ENCODE measurements at places on chromosomes 1 and 21.

- DNase-seq, result no peak
Observed at GRCh38 chr1:910881-911721, 12.6 kb upstream of the SAMD11 start.

DNA sequence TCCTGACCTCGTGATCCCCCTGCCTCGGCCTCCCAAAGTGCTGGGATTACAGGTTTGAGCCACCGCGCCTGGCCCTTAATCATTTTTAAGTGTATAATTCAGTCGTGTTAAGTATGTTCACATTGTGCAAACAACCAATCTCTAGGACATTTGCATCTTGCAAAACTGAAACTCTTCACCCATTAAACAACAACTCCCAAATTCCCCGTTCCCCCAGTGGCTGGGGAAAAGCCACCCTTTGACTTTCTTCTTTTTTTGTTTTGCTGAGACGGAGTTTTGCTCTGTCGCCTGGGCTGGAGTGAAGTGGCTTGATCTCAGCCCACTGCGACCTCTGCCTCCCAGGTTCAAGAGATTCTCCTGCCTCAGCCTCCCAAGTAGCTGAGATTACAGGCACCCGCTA lies 6.5 kb upstream of the THEMIS2 start:
- DNase-seq, result no peak

DNA sequence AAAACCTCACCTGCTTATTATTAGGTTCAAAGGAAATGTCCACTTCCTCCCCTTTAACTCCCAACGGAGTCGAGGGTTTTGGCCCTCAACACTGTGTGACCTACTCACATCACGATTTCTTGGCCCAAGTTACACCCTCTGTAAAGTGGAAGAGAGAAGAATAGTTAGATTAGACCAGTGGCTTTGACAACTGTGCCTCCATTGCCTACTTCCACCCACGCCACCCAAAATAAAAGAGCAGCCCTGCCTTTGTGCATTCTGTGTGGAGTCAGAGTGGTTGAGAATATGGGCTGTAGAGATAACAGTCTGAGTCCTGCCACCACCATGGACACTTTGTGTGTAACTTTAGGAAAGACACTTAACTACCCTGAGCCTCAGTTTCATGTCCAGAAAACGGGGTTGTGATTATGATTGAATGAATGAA lies 4.1 kb upstream of the HDGF start:
- DNase-seq, result no peak

GRCh38 chr1:85677656-85678055 lies 30.6 kb downstream of the ZNHIT6 start:
- DNase-seq, result no peak

DNA sequence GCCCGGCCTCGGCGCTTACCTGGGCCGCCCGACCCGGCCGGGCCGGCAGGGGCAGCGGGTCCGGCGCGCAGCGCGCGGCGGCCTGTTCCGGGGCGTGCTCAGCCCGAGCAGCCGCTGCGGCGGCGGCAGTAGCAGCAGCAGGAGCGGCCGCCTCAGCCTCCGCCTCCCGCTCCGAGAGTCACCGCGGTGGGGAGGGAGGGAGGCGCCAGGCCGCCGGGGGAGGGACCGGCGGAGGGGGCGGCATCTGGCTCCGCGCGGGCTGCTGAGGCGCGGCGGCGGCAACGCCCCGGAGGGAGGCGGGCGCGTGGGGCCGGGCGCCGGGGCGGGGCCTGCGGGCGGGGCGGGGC lies at the start of gene CTNNBIP1:
TSS of gene CTNNBIP1 (minus strand) at position 194 of the 347 bp plus-strand sequence. CDS start 38,205 bp downstream, outside the sequence.
- DNase-seq, result no peak

GRCh38 chr1:38250356-38250755 lies 203.8 kb upstream of the POU3F1 start:
- no peak for DNase-seq

DNA sequence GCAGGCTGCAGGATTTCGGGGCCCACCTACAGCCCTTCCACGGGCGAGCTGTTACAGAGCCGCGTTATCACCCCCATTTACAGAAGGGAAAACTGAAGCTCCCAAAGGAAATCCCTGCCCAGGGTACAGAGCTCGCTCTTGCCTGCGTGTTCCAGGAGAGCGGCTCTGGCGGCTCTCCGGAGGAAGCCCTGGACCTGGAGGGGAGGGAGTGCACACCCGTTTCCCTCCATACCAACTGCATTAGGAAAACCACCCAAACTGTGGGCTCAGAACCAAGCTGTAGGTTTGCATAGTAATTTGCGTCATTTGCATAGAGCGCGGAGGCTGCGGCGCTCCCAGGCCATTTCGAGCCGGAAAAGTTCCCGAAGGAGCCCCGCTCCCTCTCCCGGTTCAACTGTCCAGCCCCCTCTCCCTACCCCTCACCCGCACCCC lies 24.7 kb upstream of the ADGRB2 start:
- DNase-seq, result peak; percentile 39

- DNase-seq, result no peak
Observed at GRCh38 chr1:2948001-2948750, 73.1 kb upstream of the ACTRT2 start.

- no peak for DNase-seq
Observed at GRCh38 chr1:166884040-166884642, 8.1 kb upstream of the TADA1 start.

- no peak for DNase-seq
Observed at GRCh38 chr1:109181085-109181806, 32.5 kb upstream of the SARS1 start.

All from AG09309 (cell line).